ENCODE measurements at places on chromosomes 4 and X.

- peak; percentile 16 for DNase-seq
- H3K27ac ChIP-seq: no peak overlapping the region
- H3K36me3 ChIP-seq: no peaks in the 10 kb centered on the region
- no peaks in the 10 kb centered on the region for H3K4me1 ChIP-seq
- no peaks in the 10 kb centered on the region for H3K27me3 ChIP-seq
These were observed 23.1 kb downstream of the DACH2 start for GRCh38 chrX:86171366-86171765.

GRCh38 chrX:39966176-39966575 is 131.6 kb downstream of the BCOR start:
- DNase-seq: no peak
- H3K4me1 ChIP-seq: peaks cover 27% of the 10 kb centered on the region
- H3K27ac ChIP-seq: no peak overlapping the region
- peaks cover 4% of the 10 kb centered on the region for H3K36me3 ChIP-seq

DNA sequence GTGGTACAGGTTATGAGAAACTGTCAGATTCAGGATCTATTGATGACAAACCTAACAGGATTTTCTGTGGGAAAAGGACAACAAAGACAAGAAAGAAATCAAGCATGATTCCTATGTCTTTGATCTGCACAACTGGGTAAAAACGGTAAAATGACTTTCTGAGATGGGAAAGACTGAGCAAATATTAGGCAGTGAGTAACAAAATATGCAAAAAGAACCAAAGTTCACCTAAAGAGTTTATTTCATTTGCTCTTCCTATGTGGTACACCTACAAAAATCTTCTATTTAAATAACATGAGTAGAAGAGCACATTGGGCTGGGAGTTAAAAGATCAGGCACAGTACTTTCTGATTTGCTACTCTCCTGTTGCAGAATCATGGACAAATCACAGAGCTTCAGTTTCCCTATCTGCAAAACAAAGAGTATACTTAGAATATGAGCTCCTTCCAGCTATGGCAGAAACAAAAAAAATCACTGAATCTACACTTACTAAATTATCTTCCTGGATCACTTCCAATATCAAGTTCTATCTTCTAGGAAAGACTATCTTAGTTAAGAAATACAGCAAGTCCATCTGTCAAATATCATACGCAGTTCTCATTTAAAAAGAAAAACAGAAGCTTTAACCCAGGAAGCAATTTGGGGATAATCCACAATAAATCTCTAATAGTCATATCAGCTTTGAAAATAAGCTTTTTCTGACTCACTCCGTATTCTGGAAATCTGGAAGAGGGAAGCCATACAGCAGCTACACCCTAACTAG is 37.4 kb downstream of the NFXL1 start:
- DNase-seq: no peak
- H3K4me1 ChIP-seq: no peaks in the 10 kb centered on the region
- H3K27ac ChIP-seq: no peak overlapping the region
- H3K36me3 ChIP-seq: peaks cover 70% of the 10 kb centered on the region
- no peaks in the 10 kb centered on the region for H3K27me3 ChIP-seq

- no peak overlapping the region for H3K27ac ChIP-seq
- H3K4me3 ChIP-seq: no peak overlapping the region
- H3K36me3 ChIP-seq: no peaks in the 10 kb centered on the region
- H3K27me3 ChIP-seq: no peaks in the 10 kb centered on the region
- H3K4me1 ChIP-seq: peaks cover 8% of the 10 kb centered on the region
- DNase-seq: no peak
These were observed 236.7 kb downstream of the PRDM5 start for GRCh38 chr4:120685756-120686278.

- H3K4me1 ChIP-seq: peaks cover 16% of the 10 kb centered on the region
- no peak overlapping the region for H3K27ac ChIP-seq
- no peak for DNase-seq
- peaks cover 9% of the 10 kb centered on the region for H3K36me3 ChIP-seq
These were observed 154.1 kb upstream of the CPEB2 start for GRCh38 chr4:14848229-14848628.

GRCh38 chr4:74671080-74671698 is 123.1 kb downstream of the BTC start:
- peak; percentile 69 for DNase-seq
- H3K27me3 ChIP-seq: no peaks in the 10 kb centered on the region
- H3K36me3 ChIP-seq: no peaks in the 10 kb centered on the region
- H3K4me1 ChIP-seq: peaks cover 29% of the 10 kb centered on the region
